Spinal cord (tissue), 10 donors: ENCODE measurements at places on chromosomes 3 and 15.

DNA sequence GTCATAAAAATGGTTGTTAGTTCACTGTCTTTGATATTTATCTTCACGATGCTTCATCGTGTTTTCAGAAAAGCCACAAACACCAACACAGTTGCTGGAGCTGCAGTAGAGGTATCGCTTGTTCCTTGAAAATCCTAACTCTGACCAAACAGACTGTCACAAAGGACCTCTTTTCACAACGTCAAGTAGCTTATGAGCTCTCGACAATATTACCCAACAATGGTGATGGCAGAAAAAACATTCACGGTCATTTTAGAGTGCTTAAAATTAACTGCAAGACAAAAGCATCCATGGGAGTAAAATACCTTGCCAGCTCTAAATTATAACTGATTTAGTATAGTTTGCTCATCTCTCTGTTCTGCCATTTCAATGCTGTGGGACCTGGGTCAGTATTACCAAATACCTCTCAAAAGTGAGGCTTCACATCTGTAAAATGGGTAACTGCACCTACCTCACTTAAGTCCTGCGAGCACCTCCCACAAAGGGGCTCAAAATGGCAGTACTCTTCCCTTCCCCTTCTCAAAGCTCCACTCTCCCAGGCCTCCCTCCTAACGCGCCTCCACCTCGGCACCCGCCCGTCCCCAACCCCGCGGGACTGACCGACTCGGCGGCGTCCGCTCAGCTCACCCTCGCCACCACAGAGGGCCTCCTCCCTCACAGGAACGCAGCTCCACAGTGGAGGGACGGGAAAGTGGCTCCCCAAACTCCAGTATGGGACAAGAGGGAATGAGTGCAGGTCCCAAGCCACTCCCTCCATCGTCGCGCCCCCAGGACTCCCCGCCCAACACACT, 546 bp downstream of the TRIM59 start:
- no peak for DNase-seq

- DNase-seq = no peak
Observed at GRCh38 chr15:71005895-71006294, 109.4 kb upstream of the THSD4 start.

- no peak for DNase-seq
Observed at GRCh38 chr3:31740397-31740796, 207.7 kb downstream of the STT3B start.

- no peak for DNase-seq
Observed at GRCh38 chr3:157257101-157257500, 97.2 kb upstream of the CCNL1 start.

- no peak for DNase-seq
Observed at GRCh38 chr3:51966922-51967383, 301 bp downstream of the PCBP4 start.

- no peak for DNase-seq
Observed at GRCh38 chr15:57784081-57784511, 77.6 kb downstream of the POLR2M start.

DNA sequence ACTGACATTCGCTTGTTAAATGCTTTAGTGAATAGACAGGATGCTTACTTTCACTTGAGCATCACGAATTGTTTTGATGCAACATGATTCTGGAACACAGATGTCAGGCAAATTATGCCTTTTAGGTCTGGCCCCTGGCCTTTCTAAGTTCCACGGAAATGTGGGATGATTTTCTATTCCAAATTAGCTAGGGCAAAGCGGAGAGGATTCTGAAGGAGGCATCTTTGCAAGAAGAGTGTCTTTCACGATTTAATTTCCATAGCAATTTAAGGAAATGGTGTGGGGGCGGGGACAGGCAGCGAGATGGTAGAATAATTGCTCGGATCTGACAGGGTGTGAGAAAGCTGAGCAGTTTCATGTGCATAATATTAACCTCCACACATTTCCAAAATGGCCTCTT, 238.5 kb upstream of the KCNMB2 start:
- DNase-seq = no peak

DNA sequence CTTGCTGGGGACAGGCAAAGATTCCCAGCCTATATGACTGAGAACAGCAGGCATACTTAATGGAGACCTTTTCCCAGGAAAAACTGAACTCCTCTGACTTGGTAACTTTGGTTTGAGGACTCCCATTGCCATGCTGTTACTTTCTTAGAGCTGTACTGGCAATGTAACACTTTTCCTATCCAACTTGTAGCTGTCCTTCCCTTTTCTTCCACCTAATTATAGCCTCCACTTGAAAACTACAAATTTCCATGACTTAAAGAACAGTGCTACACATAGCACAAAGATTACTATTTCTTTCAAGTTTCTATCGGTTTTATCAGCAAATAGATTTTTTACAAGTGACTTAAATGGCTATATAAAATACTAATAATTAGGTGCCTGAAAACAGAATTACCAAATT, 116.9 kb downstream of the GSK3B start:
- DNase-seq = no peak

- DNase-seq = no peak
Observed at GRCh38 chr15:96290679-96291078, 39.8 kb upstream of the NR2F2 start.

GRCh38 chr3:187112934-187113793, 26.1 kb downstream of the RPL39L start:
- DNase-seq = no peak

- DNase-seq = peak; percentile 64
Observed at GRCh38 chr3:140251678-140252077, 316.7 kb downstream of the CLSTN2 start.

DNA sequence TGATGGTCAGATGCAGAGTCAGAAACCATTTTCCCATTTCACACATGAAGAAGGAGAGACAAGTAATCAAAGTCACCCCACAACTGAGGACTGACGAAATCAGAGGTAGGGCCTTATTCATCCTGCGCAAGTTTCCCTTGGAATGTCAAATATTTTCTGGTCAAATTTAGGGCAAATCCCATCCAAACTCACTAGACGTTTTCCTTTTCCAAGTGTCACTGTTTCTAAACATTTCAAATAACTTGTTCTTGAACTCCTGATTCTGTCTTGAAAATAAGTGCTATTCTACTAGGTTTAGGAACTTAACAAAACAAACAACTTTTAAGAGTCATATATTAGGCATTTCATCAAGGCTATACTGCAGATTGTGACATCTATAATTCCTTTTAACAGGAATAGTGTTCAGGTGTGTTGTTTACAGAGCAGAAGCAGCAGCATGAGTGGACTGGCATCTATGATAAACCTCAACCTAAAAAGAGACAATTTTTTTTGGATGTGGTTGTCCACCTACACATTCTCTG, 40.7 kb downstream of the SUMF1 start:
- no peak for DNase-seq

- no peak for DNase-seq
Observed at GRCh38 chr3:143035466-143036211, 34.3 kb downstream of the U2SURP start.

- DNase-seq = no peak
Observed at GRCh38 chr3:186614266-186614596, 1.4 kb downstream of the AHSG start.

GRCh38 chr3:117793622-117794265, 1084.2 kb downstream of the TUSC7 start:
- no peak for DNase-seq

DNA sequence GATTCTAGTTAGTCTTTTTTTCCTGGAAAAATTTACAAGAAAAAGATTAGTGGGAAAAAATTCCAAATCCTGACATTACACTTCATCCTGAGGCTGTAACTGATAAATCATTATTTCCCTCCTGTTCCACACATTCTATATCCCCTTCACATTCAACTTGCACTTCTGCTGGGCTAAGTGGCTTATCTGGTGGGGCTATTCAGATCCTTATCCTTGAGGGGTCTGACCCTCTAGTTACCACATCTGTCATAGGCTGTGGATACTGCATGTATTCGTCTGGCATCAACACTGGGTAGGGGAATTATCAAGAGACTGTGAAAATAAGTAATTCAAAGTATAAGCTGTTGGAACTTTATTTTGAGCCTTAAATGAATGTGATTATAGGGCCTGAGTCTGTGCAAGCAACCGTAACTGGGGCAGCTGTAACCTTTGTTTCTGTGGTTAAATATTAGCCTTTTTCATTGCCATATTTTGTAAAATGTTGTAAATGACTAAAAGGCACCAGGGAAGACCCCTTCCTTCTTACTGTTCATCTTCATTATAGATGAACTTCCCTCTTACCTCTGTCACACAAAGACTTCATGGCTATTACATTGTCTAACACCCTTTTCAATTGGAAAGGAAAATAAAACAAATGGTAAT, 28.0 kb upstream of the TEX9 start:
- DNase-seq = no peak

DNA sequence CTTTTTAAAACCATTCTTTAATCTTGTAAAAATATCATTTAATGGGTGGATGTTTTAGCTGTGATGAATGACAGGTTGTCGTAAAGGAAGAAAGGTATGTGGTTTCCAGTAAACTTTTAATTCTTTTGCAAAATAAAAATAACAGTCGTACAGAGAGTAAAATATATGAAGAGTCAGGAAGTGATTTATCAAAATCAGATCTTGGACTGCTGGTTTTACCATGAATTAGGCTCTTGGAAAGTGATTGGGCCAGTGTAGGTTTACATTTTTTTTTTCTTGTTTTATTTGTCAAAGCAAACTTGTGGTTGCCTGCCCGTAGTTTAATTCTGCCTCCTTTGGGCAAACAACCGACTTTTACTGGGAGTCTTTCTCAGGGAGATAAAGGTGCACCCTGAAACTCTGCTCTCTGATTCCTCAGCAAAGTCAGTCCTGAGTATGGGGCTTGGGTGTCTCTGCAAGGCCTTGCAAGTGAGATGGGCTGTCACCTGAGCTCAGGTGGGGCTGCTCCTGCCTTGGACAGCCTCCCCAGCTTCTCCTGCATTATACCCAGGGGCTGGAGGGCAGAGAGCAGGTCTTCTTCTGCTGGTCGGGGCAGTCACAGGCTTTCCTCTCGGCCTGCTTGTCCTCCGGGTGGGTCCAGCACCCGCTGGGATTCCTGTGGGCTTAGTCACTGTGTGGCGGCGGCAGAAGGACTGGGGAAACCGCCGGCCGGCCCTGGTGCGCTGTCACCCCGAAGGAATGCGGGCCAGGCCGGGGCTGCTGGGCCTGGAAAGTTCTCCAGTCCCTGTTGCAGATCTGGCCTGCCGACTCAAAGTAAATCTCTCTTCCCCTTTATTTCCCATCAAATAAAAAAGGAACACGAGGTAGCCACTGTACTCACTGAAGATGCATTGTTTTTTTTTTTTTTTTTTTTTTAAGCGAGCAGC, 79.0 kb downstream of the IGF1R start:
- no peak for DNase-seq

DNA sequence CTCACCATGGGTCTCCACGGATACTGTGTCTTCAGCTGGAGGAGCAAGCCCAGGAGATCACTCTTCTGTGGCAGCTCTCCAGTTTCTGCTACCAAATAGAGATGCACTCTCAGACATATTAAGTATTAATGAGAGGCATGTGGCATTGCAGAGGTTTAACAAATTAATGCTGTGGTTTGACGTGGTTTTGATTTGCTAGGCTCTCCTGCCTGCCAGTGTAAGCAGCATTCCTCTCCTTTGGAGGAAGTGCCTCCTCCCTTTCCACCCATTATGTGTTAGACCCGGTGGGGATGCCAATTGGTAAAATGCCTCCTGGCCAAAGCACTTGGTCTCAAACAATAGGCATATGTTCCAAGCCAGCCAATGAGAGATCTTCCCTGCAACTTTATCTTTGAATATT, 124.8 kb downstream of the MYLK start:
- no peak for DNase-seq

DNA sequence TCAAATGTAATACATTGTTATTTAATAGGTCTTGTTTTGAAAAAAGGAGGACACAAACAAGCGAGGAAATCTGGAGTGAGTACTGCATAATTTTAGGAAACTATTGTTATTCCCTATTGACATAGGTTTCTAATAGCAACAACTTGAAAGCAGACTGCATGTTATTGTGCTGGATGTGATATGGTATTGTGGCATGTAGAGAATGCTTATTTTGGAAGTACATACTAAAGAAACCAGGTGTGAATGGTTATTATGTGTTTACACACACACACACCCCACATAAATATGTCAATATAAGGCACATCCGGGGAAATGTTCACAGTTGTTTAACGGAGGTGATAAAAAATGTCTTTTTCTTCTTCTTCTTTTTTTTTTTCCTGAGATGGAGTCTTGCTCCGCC, 5.9 kb upstream of the MORF4L1 start:
- DNase-seq = no peak

DNA sequence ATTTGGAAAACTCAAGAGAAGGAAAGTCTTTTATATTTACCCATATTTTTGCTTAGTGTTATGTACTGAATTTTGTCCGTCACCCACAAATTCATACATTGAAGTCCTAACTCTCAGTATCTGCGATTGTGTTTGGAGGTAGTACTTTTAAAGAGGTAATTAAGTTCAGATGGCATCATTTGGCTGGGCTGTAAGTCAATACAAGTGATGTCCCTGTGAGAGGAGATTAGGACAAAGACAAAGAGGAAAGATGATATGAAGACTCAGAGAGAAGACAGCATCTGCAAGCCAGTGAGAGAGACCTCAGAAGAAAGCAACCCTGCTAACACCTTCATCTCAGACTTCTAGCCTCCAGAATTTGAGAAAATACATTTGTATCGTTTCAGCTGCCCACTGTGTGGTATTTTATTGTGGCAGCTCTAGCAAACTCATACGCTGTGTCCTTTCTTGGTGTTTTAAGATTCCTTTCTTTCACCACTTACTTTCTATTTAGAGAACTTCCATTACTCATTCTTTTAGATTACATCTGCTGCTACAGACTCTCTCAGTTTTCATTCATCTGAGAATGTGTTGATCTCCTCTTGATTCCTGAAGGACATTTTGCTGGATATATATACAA, 17.0 kb downstream of the LRCH3 start:
- DNase-seq = no peak

- no peak for DNase-seq
Observed at GRCh38 chr3:193701953-193702635, 109.1 kb downstream of the OPA1 start.

DNA sequence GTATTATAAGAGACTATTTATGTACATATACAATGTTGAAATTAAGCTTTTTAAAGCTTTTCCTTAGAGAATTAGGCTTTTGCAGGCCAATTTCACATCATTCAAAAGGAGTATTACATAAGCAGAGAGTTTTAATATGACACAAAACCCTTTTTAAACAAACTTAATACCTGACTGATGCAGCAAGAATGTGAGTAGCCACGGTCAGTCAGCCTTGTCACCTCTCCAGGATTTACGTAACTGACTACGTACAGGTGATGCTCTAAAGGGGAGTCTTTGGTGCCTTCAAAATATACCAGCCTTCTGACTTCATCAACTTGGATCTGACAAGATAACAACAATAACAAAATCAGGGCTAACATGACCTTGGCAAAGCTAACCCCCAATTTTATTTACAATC, 44.2 kb upstream of the IGDCC4 start:
- no peak for DNase-seq

DNA sequence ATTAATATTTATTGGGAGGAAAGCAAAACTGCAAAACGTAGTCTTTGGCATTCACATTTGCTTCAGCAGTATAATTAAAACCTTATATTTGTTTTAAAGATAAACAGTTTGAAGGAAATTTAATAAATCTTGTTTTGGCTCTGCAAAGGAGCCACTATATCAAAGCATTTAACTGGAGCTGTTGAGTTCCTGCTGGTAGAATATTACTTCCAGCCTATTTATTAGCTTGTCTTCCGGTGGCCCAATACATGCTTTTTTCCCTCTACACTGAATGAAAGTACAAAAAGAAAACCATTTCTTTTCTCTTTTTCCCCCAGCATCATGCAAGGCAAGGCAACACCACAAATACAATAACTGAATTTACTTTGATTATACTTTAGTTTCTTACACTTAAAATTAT, 26.3 kb downstream of the SPTSSB start:
- DNase-seq = no peak
